ENCODE measurements at places on chromosomes 2 and 18. TPM values are rescaled to one million over a fixed set of nuclear protein-coding genes. Genes with fewer than 3 reads are reported as not detected.

The IL1F10 gene
- total RNA-seq, result not detected

The SLC19A3 gene
- 0.59 TPM for total RNA-seq

The LIPG gene
- total RNA-seq, result 13.7 TPM

The CYRIA gene
- total RNA-seq, result 0.74 TPM

The ERICH2 gene
- total RNA-seq, result not detected

The LRRC30 gene
- total RNA-seq, result not detected

The DNER gene
- total RNA-seq, result 3.0 TPM

The KATNAL2 gene
- 1.7 TPM for total RNA-seq

Measured in bronchus fibroblast of lung (primary cell).